ENCODE measurements at places on chromosomes 1 and 21.
A peak's percentile ranks its signal among the peaks of the same experiment; 100 is the strongest.

DNA sequence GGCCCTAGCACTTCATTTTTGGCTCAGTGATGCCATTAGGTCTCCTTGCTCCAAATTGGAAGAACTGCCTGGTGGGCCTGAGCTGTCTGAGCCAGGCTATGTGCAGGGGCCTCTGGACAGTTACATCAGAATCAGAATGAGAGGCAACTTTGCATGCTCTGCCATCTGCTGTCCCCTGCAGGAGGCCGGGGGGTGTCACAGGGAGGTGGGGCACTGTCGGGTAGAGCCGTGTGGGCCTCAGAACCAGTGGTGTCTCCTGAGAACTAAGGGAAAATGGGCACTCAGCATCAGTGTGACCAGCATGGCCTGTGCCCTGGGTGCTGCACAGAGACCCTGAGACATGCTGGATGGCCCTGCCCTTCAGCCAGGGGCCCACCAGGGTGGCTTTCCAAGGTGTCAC lies 47.0 kb upstream of the COL6A1 start:
- DNase-seq, result no peak

DNA sequence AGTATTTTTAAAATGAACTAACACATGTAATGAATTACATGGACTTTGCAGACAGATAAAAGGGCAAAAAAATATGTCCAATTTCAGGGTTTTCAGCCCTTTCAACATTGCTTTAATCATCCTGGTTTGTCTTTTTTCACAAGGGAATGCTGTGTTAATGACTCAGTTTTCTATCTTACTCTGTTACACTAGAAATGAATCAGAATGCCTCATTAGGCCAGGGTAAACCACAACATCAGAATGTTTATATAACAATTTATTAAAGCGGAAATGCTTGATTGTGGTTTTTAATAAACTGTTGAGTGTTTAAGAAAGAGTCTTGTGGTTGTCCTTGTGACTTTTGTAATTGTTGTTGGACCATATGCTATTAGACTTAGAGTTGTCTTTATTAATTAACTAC lies 13.5 kb downstream of the GORAB start:
- DNase-seq, result peak; percentile 96

DNA sequence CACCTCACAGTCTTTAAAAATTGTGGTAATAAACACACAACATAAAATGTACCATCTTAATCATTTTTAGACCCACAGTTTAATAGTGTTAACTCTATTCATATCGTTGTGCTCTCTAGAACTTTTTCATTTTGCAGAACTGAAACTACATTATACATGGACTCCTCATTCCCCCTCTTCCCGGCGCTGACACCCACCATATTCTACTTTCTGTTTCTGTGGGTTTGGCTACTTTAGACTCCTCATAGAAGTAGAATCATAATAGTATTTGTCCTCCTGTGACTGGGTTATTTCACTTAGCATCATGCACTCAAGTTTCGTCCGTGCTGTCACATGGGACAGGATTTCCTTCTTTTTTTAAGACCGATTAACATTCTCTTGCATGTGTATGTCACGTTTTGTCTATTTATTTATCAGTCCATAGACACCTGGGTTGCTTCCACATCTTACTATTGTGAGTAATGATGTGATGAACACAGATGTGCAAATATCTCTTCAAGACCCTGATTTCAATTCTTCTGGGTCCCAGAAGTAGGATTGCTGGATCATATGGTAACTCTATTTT lies 62.9 kb upstream of the TMPRSS2 start:
- DNase-seq, result no peak

GRCh38 chr1:942411-942821 lies 16.6 kb downstream of the NOC2L start:
- DNase-seq, result no peak

DNA sequence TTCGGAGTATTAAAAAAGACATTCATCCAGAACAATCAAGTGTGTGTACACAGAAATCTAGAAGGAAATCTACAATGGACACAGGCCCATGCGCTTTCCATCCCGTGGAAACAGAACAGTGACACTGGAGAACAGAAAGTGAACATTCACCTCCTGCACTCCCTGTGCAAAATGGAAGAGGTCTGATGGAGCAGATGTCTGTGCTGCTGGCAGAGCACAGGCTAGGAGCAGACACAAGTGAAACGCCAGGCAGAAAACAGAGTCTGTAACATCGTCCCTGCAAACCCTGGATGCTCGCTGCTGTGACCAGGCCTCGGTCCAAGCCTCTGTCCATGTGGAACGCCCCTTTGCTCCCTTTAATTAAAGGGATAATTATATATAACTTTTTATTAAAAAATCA lies 36.1 kb downstream of the SLC45A1 start:
- DNase-seq, result no peak

GRCh38 chr1:19360843-19361610 lies 48.9 kb downstream of the SLC66A1 start:
- no peak for DNase-seq

GRCh38 chr1:42943166-42943565 lies 15.5 kb downstream of the SLC2A1 start:
- no peak for DNase-seq

- DNase-seq, result peak; percentile 65
Observed at GRCh38 chr21:17045214-17045853, 467.5 kb upstream of the CXADR start.

GRCh38 chr1:65650682-65651081 lies 142.0 kb upstream of the PDE4B start:
- DNase-seq, result no peak

- DNase-seq, result peak; percentile 6
Observed at GRCh38 chr1:232283864-232284263, 346.1 kb downstream of the SIPA1L2 start.

DNA sequence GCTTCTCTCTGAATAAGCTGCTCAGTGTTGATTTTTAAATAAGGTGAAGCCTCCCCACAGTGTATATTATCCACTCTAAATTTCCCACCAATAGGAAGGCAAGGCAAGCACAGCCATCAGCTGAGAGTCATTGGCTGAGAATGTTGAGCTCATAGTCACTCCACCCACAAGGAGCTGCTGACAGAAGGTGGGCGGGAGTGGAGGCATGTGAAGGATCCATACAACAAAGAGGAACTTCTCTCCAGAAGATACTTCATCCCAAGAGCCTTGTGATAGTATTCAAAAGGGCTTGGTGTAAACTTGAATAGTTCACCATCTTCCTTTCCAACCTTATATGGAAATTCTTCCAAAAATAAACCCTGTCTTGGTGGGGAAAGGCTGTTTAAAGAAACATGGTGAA lies 42.8 kb downstream of the SAMD13 start:
- DNase-seq, result peak; percentile 76

DNA sequence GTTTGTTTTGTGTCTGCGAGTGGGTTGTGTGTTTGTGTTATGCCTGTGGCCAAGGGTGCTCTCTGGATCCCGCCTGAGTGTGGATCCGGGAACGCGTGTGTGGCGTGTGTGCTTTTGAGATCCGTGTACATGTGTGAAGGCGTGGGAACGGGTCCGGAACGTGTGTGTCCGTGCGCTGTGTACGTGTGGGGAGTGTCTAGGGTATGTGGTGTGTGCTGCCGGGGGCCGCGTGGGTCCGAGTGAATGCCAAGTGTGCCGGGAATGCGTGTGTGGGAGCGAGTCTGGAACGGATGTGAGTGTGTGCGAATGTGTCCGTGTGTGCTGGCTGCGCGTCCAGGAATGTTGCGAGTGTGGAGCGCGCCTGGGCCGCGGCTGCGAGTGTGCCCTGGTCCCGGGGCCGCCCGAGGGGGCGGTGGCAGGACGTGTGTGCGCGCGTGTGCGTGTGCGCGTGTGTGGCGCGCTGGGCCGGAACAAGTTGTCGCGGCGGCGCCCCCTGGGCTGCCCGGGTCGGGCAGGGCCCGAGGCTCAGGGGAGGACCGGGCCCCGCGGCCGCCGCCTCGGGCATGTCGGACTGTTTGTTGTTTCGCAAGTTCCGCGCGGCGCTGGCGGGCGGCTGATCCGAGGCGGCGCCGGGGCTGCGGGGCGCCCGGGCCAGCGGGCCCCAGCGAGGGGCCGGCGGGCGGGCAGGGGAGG lies 953 bp downstream of the PTPRU start:
- DNase-seq, result no peak

- DNase-seq, result no peak
Observed at GRCh38 chr1:25619101-25619890, 2.7 kb downstream of the MAN1C1 start.

DNA sequence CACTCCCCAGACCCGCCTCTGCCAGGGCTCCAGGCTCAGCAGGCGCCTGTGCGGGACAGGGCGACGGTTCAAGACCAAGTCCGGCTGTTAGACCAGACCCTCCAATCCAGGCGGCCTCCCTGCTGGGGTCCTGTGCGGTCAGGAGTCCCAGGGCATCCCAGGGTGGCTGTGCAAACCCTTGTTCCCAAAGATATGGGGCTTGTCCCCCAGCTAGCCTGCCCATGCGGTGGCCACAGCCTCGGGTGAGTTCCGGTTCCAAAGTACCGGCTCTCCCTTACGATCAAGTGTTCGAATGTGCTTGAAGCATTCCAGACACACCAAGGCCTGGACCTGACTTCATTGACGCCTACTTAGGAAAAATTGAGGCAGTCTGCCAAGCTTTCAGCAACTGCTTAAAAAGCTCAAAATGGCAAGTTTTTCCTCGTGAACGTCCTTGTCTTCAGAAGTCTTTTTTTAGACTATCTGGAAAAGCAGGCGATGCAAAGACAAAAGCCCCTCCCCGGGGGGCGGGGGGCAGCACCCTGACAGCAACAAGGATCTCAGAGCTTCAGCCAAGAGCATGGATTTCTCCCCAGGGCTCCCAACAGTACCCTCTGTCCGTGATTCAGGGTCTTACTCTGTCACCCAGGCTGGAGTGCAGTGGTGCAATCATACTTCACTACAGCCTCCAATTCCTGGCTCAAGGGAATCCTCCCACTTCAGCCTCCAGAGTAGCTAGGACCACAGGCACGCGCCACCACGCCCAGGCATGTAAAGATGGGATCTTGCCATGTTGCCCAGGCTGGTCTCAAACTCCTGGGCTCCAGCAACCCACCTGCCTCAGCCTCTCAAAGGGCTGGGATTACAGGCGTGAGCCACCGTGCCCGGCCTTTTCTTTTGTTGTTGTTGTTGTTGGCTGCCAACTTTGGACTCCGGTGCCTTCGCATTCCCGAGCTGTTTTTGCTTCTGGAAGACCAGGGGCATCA lies 2.3 kb downstream of the FAAP20 start:
- DNase-seq, result peak; percentile 77

DNA sequence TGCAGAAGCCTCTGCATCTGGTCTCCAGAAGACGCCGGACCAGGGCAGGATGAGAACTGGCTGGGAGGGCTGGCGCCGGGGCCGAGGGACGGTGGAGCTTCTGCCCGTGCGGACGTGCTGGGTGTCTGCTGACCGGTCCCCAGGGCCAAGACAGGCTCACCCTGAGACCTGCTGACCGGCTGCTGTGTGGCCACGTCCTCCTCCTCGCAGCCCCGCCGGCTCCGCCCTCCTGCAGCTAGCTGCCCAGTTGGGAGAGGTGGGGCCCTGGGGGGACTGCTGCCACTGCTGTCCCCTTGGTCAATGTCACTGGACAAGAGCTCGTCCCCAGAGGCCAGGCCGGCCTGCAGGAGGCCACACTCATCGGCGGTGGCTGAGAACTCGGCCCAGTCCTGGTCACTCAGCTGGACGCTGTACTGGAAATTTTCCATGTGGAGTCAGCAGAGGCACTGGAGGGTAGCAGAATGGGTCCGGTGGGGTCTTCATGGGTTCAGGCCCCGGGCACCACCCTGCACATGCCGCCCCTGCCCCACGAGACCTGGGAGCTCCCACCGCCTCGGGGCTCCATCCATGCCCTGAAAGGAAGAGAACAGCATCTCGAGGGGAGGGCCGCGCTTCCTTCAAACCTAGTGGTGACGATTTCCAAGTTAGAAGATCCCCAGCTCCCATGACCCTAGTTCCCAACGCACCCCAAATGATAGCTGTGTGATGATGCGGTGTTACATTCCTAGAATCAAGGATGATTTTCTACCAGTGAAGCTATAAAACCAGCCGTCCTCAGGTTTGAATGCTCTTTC lies 1.1 kb downstream of the PERM1 start:
- DNase-seq, result no peak

DNA sequence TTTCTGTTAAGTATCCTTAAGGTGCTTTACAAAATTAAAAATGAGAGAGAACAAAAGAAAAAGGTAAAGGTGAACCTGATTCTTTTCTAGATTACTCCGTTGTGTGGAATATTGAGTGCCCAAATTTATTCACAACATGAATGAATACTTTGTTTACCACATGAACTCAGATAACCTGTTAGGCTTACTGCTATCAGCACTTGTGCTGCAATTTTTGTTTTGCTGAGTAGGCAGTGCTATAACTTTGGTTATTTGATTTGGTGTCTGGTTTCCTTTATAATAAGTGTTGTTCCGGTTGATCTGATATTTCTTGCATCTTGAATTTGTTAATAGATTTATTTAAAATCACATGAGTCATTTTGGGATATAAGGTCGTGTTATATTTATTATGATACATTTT lies 195.9 kb downstream of the NEGR1 start:
- DNase-seq, result no peak

- DNase-seq, result peak; percentile 23
Observed at GRCh38 chr1:9689011-9689706, 37.6 kb downstream of the PIK3CD start.

GRCh38 chr1:112461200-112461871 lies 47.4 kb upstream of the WNT2B start:
- peak; percentile 19 for DNase-seq

- DNase-seq, result no peak
Observed at GRCh38 chr1:62218604-62219003, 24.0 kb downstream of the L1TD1 start.

GRCh38 chr1:174623324-174624035 lies 175.7 kb downstream of the GPR52 start:
- peak; percentile 3 for DNase-seq

GRCh38 chr1:33096363-33097005 lies 15.5 kb downstream of the AZIN2 start:
- no peak for DNase-seq

GRCh38 chr1:25740071-25740470 lies 59.9 kb upstream of the SELENON start:
- no peak for DNase-seq

DNA sequence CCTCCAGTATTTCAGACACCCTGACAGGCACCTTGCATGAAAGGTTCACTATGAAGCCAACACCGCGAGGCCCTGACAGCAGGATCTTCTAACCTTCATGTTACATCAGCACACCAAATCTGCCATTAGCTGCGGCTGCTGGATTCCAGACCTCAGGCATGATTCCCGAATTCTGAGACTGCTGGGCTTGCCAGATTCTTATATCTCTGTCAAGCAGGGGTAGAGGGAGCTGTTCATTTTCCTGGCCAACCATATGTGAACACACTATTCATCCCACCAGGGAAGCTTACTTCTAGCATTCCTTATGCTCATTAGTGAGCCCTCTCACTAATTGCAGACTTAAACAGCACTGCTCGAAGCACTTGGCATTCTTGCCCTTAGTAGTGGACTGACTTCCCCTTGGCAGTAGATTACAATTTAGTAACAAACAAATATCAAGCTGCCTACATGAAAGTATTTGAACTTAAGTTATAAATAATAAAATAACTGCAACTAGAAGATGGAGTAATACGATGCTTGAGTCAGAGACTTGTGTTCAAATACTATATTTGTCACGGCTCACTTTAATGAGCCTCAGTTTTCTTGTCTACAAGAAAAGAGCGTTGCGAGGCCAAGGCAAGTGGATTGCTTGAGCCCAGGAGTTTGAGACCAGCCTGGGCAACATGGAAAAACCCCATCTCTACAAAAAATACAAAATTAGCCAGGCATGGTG lies 43.3 kb downstream of the NID1 start:
- DNase-seq, result peak; percentile 68

GRCh38 chr1:18900303-18900841 lies 2.0 kb downstream of the ALDH4A1 start:
- DNase-seq, result no peak

GRCh38 chr1:182629499-182630096 lies 25.4 kb upstream of the RGS16 start:
- no peak for DNase-seq

GRCh38 chr1:186671136-186671825 lies 8.9 kb downstream of the PTGS2 start:
- no peak for DNase-seq

- DNase-seq, result peak; percentile 6
Observed at GRCh38 chr1:74485622-74486021, 26.8 kb downstream of the LRRC53 start.
